ENCODE measurements at places on chromosomes 6 and 20.

GRCh38 chr6:31111712-31112111 lies 663 bp downstream of the C6orf15 start:
- no peak for DNase-seq

GRCh38 chr6:95725344-95725743 lies 148.0 kb downstream of the MANEA start:
- DNase-seq: no peak

GRCh38 chr20:8435285-8436035 lies 303.4 kb downstream of the PLCB1 start:
- no peak for DNase-seq

DNA sequence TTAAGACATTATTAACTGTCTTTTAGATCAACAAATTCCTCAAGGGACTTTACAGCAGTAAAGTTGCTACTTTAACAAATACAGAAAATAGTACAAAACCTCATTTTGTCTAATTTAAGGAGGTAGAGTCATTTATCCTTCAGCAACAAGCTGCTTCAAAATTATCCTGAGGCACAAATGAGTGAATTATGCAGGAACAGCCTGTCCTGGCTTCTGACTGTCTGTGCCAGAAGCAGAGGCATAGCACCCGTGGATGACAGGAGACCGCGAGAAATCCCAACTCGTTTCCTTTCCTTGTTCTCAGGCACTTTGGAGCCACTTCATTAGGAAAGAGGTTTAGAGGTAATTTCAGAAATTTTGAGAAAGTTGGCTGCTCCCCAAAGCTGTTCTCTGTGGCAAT lies 549.2 kb upstream of the BTBD3 start:
- DNase-seq: no peak

All from fibroblast of mammary gland (primary cell).